ENCODE measurements at places on chromosomes 2 and 18.
A peak's percentile ranks its signal among the peaks of the same experiment; 100 is the strongest.

- peak; percentile 36 for DNase-seq
These were observed 202.4 kb downstream of the ARL6IP6 start for GRCh38 chr2:152920846-152921245.

- no peak for DNase-seq
These were observed 178.6 kb downstream of the SEPTIN10 start for GRCh38 chr2:109435066-109435690.

DNA sequence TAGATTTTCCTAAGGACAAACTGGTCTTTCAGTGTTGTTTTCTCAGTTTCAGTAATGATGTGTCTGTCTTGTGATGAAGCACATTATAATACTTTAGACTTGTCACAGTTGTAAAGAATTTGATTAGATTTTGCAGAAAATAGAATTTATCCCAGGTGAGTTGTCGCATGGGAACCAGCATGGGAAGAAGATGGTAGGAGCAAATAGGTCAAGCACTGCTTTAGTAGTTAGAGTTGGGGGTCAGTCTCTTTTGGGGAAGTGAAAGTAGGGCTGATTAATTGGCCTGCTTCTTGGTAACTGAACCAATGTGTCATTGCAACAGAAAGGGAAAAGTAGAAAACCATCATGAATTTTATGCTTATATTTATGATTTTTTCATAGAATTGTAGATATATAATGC lies 153.2 kb upstream of the MYO3B start:
- DNase-seq, result no peak

DNA sequence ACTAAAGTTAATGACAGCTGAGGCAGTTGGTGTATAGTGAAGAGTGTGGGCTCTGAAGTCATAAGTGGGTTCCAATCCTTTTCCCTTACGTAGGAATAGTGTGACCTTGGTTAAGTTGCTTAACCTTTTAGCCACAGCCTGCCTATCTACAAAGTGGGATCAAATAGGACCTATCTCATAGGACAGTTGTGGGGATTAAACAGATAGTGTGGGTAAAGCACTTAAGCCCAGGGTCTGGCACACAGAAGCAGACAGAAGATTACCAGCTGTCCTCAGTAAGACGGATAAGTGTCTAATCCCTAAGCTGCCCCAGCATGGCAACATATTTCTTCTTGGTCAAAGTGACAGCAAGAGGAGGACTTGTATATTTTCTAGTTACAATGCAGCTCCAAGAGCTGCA lies 28.2 kb downstream of the UBE2F start:
- DNase-seq, result no peak

DNA sequence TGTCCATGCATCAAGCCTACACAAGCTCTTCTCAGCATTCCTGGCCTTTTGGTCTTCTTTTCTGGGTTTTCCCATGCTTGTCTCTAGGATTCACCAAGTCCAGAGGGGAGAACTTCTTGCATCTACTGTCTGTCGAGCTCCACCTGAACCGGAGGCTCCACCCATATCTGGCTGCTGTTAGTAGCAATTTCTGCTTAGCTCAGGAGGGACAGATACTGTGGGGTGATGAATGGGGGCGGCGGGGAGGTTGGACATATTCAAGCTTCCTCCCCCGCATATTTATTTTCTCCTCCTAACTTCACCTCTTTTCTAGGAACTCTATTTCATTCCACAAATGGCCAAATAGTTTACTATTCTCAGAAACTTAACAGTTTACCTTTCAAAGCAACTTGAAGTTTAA lies 163.5 kb downstream of the PTH2R start:
- no peak for DNase-seq

DNA sequence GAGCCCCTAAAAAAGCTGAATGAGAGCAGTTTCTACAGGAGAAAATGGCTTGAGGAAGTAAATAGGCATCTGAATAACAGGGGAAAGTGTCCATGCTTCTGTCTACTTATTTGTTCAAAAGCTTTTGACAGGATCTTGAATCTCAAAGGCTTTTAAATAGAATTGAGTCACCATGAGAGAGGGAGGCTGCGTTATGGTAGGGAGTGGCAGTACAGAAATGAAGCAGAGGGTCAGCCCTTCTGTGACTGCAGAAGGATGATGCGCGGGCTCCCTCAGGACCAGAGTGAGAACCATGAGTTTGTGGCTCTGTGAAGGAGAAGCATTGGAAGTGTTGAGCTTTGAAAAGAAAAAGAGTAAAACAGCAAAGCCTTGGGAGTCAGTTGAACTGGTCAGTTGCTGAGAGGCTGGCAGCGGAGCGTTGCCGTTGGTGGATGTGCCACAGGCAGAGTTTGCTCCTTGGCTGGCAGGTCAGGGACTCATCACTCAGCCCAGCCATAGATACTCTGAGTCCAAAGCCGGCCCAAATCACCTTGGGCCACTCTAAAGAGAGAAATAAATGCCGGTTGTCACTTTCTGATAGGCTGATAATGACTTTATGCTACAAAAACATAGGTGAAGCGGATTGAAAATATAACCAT lies 17.4 kb downstream of the COPS7B start:
- no peak for DNase-seq

- DNase-seq, result no peak
These were observed 20.9 kb downstream of the GKN2 start for GRCh38 chr2:68931799-68932198.

GRCh38 chr2:5111581-5111980 lies 580.6 kb upstream of the SOX11 start:
- DNase-seq, result no peak

GRCh38 chr2:213649176-213649575 lies 364.9 kb downstream of the SPAG16 start:
- DNase-seq, result no peak

DNA sequence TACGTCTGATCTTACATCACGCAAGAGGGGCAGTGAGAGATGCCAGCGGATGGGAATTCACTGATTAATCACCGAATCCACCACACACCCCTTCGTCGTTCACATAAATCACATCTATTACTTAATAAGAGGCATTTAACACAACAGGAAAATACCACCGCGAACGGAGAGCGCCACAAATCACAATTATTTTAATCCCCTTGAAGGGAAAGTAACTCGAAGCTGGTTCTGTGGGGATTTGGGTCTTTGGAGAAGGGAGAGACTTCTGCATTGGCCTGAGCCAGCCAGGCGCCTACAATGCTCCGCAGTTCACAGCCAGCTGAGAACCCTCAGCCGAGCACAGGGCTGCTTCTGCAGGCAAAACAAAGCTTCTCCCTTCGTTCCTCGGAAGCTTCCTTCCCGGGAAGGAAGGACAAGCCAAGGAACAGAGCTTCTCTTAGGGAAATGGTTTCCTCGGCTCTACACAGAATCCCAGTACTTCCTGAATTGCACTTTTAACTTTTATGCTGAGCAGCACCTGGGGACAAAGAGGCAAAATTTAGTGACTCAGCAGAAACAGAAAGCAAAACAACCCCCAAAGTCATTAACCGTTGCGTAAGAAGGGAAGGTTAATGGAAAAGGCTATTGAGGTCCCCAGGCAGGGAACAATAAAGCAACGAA lies at the start of gene LRP1B:
LRP1B (minus strand) TSS at position 7 of the 660 bp plus-strand sequence. CDS start 287 bp downstream, outside the sequence.
- DNase-seq, result no peak

DNA sequence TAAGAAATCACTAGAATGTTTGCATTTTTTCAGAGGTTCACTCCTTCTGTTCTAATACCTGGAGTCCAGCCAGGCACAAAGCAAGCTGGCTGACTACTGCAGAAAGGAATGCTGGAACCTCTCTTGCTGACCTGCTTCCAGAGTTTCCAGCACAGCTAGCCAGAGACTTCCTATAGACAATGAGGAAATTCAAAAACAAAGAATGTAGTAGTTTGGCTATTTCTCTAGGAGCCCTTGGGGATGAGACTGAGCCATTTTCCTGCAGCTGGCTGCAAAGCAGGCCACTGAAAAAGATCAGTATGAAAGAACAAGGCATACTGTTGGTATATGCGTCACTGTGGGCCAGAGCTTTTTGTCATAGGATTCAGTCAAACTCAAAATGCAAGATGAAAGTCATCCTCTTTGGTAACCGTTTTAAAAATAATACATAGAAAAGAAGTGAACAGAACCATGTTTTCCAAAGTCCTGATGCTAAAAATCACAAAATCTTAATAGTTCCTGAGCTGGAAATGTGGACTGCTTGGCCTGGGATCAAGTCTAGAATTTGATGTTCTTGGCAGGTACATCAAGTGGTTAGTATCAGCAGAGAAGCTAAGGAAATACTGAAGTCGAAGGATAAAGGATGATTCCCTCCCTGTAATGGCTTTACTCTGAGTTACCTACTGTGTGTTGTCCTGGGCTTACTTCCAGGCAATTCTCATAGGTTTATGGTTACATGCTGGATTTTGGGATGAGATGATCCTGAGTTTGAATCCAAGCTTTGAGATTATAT lies 9.0 kb upstream of the DSEL start:
- peak; percentile 55 for DNase-seq

GRCh38 chr2:84855731-84856130 lies 25.2 kb downstream of the TRABD2A start:
- DNase-seq, result no peak

- DNase-seq, result no peak
These were observed 1041.2 kb downstream of the DPP10 start for GRCh38 chr2:115483666-115484065.

DNA sequence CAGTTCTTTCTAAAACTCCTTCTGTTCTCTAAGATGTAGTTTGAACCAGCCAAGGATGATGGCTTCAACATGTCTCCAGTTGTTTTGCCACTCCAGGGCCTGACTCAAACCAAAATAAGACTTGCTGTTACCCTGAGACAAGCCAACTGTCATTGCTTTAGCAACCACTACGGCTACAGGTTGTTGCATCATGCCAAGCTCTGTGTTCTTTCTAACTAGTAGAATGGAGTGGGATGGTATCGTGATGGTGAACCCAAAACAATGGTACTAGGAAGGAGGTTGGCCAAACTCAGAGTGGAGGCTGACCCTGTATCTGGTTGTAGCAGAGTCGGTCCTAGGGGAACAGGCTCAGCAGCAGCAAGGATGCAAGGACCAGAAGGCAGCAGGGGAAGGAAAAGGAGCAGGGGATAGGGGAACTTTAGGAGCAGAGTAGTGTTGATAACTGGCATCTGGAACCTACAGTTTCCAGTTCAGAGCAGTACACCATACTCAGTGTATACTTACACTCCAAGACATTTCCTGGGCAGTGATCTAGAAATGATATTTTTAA lies 51.6 kb downstream of the PDK1 start:
- no peak for DNase-seq

DNA sequence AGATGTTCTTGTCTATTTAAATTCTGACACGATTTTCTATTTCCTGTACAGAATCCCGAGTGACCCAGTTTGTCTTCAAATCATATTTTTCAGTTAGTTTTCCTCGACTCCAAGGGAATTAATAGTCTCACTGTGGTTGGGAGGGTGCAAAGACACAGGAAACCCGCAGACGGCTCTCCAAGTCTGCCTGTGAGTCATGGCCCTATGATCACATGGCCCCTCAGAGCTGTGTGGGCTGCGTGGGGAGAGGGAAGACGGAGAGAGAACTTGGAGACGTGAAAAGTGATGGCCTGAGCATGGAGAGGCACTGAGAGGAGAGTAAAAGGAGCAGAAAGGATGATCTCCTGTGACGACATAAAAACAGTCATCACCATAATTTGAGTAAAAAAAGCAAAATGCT lies 989.9 kb downstream of the DCDC2C start:
- DNase-seq, result no peak
